ENCODE measurements at places on chromosomes 5 and 9. TPM values are rescaled to one million over a fixed set of nuclear protein-coding genes. Genes with fewer than 3 reads are reported as not detected.

The SPINK6 gene
- 1.1 TPM for total RNA-seq

The BARHL1 gene
- not detected for total RNA-seq

DNA sequence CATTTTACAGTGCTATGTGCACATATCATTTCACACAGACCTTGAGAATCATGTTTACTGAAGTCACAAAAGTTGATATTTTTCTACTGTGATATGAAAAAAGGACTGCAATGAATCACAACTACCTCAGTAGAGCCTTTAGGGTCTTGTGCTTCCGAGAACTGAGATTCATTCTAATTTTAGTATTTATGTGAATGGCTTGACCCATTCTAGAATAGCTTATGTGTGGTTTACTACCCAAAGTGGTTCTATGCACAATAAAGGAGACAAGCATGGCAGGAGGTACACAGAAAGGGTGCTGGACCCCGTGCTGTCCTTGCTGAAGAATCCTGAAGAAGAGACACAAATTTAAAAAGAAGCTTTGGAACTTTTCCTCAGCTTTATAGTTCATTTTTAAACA lies 28.2 kb downstream of the MEF2C start:
- no peak for DNase-seq

DNA sequence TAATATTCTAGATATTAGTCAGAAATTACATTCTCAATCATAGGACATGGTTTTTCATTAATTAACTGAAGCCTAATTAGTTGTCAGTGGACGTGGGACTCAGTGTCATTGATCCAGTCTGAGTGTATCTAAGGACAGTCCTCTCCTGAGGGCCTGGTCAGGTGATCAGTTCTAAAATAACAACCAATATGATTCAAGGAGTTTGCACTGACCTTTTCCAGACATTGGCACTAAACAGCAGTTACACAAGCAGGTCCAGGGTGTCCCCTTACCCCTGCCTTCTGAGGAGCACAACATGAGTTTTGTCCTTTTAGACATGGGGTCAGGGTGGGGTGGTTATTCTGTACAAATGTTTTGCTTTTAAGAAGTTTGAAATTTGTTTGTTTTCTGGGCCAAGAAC lies 97.8 kb downstream of the CMYA5 start:
- no peak for DNase-seq

DNA sequence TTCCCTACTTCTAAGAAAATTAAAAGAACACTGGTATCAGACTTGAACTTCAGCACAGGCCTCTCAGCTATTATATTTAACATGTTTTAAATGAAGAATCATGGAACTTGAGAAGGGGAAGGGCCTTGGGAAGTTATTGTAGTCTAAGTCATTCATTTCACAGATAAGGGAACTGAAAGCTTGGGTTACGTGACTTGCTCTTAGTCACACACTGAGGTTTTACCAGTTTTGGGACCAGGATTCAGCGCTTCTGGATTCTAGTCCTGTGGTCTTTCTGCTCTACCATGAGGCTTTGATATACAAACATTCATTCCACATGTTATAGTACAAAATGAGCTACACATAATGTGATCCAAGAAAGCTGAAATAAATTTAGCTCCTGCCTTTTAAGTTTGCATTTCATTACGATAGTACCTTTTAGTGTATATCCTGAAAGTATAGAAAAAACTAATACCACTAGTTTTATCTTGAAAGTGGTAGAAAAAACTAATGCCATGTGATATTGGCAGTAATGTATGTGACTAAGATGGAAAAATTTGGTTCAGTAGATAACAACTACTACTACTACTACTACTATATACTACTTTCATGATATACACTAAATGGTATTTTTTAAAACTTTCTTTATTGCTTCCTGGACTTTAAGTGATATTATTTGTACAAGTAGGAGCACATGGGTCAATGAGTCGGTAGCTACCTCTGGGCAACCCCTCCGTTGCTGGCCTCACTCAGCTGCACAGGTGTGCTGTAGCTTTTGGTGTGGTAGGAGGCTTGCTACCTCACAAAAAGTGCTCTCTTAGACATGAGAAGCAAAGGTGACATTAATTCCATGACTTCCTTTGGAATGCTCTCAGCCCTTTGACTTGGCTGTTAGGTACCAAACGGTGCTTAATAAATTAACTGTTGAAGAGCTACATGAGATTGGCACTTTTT lies 40.7 kb downstream of the F2RL2 start:
- DNase-seq = no peak

DNA sequence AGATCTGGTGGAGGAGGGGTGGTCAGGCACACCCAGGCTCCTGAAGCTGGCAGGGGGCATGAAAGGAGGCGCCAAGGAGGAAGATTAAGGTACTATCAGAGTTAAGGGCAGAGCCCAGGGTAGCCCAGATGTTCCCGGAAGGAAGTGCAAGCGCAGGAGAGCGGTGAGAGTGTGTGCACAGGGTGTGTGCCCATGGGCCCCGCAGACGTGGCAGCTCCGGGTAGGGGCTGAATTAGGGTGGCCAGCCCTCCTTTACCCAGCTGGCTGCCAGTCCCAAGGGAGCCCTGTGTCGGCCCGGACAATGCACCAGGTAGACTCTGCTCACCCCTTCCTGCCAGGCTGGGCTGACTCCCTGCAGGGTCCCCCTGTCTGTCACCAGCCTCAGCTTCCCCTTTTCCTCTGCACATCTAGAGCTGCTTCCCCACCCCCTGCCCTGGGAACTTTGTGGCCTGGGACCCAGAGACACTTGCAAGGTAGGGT lies at the start of gene SMIM33:
SMIM33 (plus strand) TSS at position 184 of the 480 bp plus-strand sequence; CDS start at position 302, 118 bp downstream.
- no peak for DNase-seq

GRCh38 chr5:120684213-120684612 lies 220.1 kb downstream of the PRR16 start:
- DNase-seq = no peak

DNA sequence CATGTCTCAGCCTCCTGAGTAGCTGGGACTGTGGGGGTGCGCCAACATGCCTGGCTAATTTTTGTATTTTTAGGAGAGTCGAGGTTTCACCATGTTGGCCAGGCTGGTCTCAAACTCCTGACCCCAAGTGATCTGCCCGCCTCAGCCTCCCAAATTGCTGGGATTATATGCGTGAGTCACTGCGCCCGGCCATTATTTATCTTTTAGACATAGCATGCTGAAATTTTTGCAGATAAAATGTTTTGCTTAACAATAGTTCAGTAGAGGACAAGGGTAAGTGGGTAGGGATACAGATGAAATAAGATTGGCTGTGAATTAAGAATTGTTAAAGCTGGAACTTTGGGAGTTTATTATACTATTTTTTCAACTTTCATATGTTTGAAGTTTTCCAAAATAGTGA lies 150.8 kb upstream of the GRHPR start:
- no peak for DNase-seq
